ENCODE measurements at places on chromosomes 11 and 22. TPM values are rescaled to one million over a fixed set of nuclear protein-coding genes. Genes with fewer than 3 reads are reported as not detected.
A peak's percentile ranks its signal among the peaks of the same experiment; 100 is the strongest.

DNA sequence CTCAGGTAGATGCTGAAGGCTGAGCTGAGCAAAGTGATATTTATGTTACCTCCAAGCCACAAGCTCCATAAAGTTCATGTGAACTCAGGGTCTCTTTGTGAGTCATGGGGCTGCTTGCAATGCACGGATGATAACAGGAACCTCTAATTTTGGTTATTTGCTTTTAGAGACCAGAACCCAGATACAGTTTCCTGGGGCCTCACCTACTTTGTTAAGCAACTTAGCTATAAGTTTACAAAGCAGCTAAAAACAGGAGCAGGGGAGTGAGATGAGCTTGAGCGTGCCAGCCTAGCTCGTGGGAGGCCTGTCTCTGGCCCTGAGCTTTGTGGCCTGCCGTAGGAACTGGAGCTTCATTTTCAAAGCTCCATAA is 29.2 kb downstream of the SREBF2 start:
- DNase-seq: peak; percentile 60

DNA sequence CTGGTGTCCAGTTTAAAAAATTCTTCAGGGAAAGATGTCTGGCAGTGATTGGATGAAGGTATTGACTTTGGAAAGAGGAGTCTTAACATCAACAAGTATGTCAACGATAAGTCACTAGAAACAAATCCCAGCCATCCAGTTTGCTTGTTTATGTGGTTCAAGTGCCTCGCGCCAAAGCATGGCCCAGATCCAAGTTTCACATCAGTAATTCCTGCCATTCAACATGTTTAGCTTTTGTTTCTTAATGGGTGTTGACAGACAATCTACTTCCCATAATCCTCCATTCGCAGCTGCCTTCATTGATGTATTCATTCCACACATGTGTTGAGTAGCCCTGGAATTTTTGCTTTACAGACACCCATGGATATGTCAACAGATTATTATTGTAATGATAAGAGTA is 77.8 kb downstream of the UBASH3B start:
- DNase-seq: no peak

GRCh38 chr11:8318536-8318935 is 54.9 kb upstream of the LMO1 start:
- no peak for DNase-seq

GRCh38 chr11:76592025-76592914 is 78.3 kb downstream of the LRRC32 start:
- DNase-seq: no peak

DNA sequence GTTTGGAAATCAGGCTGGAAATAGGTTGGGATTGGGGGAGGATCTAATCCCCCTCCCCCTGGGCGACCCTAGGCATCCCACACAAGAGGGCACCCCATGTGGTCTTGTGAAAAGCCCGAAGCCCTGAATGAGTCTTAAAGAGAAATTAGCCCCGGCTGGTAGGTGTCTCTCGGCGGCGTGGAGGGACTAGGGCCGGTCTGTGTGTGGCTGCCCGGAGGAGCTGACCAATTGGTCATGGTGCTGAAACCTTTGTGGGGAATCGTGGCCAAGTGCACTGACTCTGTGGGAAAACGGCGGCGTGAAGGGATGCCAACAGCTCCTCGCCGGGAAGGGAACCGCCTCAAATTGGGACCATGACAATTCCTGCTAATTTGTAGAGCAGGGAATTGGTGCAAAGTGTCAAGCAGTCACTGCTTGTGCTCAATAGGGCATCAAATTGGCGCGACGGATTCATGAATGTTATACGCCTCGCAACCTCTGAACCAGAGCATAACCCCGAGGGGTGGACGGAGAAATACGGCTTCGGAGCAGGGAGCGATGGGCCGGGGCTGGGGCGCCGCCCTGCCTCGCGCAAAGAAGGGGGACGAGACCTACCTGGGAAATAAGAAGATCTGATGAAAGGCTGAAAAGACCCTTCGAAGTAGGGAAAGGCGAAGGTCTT is 1.5 kb downstream of the DBX1 start:
- DNase-seq: peak; percentile 88

DNA sequence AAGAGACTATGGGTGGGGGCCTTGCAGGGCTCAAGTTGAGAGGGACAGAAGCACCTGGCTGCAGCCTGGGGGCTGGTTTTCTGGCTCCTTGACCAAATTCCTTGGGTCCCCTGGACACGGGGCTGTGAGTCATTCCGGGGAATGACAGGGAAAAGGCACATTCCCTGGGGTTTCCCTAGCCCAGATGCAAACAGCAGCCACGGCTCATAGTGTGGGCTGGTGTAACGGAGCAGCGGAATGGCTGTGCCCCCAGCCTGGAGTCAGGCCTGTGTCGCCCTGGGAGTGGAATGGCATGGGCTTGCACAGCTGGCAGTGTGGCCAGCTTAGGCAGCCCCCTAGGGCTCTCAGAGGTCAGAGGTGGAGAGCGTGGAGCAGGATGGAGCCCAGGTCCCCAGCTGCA is 77.6 kb upstream of the KCNQ1OT1 start:
- DNase-seq: no peak

MUC6 gene
- 26.2 TPM for polyA plus RNA-seq

DEFB131B gene
- 0.87 TPM for polyA plus RNA-seq

SAA4 gene
- polyA plus RNA-seq: not detected
